Adrenal gland (tissue), 19 donors: ENCODE measurements at places on chromosomes 7 and 10.

- no peak for DNase-seq
Measured at GRCh38 chr7:25885057-25885576, 266.9 kb upstream of the NFE2L3 start.

- no peak for DNase-seq
Measured at GRCh38 chr10:114543456-114543855, 114.6 kb downstream of the ABLIM1 start.

- DNase-seq: peak; percentile 75
Measured at GRCh38 chr10:101050208-101051069, 11.3 kb upstream of the KAZALD1 start.

GRCh38 chr10:133141144-133141957, 18.7 kb upstream of the KNDC1 start:
- no peak for DNase-seq

DNA sequence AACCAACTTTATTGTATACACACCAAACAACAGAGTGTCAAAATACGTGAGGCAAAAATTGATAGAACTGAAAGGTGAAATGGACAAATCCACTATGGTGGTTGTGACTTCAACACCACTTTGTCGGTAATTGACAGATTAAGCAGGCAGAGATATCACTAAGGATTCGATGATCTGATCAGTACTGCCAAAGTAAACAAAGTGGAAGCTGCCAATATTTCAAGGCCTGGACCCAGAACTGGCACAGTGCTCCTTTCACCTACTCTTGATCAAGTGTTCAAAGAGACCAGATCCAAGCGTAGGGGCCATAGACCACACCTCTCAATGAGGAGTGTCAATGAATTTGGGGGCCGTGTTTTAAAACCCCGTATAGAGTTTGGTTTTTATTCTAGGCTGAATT, 167.0 kb downstream of the CDK14 start:
- no peak for DNase-seq

DNA sequence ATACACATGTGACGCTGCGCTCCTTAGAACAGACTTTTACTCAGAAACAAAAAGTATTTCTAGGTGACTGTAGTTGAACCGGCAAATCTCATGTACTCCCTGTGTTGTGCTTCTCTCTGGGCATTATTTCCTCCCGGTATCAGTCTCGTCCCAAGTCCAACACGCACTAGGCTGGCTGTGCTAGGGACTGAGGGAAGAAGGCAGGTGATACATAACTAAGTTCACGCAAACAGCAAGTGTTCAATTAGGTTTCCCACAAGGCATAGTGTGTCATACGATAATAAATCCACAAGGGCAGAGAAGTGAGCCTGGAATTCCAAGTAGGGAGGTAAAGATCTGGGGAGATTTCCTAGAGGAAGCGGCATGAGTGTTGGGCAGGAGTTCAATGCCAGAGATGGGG, 20.4 kb downstream of the FAM53B start:
- no peak for DNase-seq

DNA sequence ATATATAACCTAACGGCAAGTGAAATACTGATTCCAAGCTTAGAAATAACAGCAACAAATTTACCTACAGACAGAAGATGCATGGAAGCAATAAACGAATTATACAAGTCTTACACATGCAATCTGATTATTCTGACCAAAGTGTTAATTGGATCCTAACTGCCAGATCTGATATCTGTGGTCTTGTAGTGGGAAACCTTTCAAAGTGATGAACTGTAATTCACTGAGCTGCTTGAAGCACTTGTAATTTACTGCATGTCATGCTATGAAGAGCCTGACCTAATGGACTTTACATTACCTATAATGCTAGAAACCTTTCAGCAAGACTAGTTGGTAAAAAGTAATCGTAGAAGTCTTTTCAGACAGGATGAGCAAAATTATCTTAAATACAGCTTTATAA, 205.6 kb downstream of the FOXP2 start:
- DNase-seq: no peak

GRCh38 chr7:94559972-94560371, 50.4 kb downstream of the CASD1 start:
- DNase-seq: no peak

GRCh38 chr10:1502451-1502850, 234.9 kb downstream of the ADARB2 start:
- no peak for DNase-seq

DNA sequence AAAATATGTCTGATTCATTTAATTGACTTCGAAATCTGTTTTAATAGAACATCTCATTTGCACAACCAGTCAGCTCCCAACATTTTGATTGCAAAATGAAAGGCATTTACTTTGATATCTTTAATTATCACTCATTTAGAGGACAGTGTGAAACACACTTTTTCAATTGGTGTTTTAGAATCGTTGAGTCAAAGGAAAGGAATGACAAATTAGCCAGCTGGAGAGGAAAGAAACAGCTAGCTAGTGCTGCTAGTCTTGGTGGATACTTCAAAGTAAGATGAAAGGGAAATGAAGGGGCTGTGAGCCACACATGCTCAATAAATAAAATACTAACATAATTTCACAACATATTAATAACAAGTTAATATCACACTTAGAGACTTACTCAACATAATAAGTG, 570.2 kb downstream of the PHTF2 start:
- no peak for DNase-seq

DNA sequence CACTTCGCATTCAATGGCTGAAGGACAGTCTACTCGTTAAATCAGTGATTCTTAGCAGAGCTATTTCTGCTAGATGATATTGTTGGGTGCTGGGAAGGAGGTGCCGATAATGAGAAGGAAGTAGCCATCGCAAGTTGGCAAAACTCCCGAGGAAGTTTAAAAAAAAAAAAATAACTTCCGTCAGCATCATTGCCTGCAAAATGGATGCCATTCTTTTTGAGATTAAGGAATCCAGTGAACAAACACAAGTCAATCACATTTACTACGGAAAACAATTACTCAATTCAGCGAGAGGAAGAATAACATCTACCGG, 74.4 kb upstream of the SFMBT2 start:
- no peak for DNase-seq

- no peak for DNase-seq
Measured at GRCh38 chr7:25486656-25487055, 258.4 kb upstream of the NPVF start.

GRCh38 chr10:63375859-63376258, 89.9 kb downstream of the JMJD1C start:
- no peak for DNase-seq

GRCh38 chr7:48643431-48644013, 280.8 kb upstream of the CDC14C start:
- DNase-seq: no peak

- no peak for DNase-seq
Measured at GRCh38 chr10:71473671-71474599, 77.2 kb downstream of the CDH23 start.

- no peak for DNase-seq
Measured at GRCh38 chr10:31299119-31299518, 19.9 kb upstream of the ZEB1 start.

DNA sequence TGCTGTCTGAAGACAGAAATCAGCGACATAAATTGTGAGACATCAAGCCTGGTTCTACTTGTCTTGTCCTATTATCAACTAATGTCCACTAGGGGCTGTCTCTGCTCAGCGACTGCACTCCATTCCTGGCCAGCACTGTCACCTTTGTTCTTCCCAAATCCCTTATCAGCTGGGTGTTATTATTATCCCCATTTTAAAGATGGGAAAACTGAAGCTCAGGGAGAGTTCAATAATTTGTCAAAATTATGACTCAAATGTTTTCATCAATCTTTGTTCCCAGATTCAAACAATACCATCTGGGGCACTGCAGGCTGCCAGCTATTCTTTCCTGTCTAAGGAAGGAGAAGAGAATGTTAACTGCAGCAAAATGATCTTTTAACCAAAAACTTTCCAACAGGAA, 431.6 kb upstream of the NFE2L3 start:
- no peak for DNase-seq

DNA sequence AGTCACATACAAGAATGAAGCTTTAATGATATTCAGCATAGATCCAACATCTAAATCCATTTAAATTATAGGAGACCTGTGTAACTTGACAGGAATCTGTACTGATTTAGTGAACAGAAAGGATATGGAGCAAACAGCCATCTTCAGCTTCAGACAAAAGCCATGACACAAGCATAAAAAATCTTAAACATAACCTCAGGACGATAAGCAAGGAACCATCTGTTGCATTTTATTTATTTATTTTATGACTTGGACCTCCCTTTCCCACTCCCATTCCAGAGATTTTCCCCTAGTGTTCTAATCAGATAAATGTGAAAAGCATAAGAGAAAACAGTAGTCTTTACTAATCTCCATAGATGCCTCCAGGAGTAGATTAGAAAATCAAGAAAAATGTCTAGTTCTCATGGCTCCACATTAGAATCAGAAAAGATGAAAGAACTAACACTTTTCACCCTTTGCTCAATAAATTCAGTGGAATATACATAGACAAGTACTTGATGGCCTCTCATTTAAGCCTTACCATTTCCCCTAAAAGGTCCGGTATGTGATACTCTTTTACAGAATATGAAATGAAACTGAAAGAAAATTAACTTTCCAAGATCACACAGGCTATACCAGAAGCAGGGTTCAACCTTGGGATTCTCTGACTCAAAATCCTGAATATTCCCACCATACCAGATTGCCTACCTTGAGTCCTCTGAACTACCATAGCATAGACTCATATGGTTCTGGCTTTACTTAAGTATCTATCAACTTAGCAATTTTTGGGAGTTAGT, 15.2 kb downstream of the CACNA2D1 start:
- no peak for DNase-seq

- DNase-seq: peak; percentile 79
Measured at GRCh38 chr7:113100121-113100603, 13.5 kb upstream of the GPR85 start.

DNA sequence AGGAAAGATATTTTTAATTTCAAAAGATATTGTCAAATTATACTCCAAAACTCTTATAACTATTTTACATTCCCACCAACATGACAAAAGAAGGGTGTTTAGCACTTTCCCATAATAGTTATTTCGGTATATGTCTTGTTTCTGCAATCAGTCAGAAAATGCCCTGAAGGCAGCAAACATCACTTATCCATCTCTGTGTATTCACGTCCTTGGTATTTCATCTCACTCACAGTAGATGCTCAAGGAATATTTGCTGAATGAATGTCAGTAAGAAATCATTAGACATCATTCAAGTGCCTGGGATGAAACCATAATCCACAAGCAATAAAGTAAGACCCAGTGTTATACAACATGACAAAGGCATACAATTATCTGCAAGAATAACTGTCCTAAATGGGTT, 112.7 kb downstream of the GFRA1 start:
- no peak for DNase-seq

- no peak for DNase-seq
Measured at GRCh38 chr7:53811555-53812079, 730.6 kb upstream of the VSTM2A start.

GRCh38 chr10:78838141-78838657, 230.6 kb upstream of the ZMIZ1 start:
- DNase-seq: no peak

DNA sequence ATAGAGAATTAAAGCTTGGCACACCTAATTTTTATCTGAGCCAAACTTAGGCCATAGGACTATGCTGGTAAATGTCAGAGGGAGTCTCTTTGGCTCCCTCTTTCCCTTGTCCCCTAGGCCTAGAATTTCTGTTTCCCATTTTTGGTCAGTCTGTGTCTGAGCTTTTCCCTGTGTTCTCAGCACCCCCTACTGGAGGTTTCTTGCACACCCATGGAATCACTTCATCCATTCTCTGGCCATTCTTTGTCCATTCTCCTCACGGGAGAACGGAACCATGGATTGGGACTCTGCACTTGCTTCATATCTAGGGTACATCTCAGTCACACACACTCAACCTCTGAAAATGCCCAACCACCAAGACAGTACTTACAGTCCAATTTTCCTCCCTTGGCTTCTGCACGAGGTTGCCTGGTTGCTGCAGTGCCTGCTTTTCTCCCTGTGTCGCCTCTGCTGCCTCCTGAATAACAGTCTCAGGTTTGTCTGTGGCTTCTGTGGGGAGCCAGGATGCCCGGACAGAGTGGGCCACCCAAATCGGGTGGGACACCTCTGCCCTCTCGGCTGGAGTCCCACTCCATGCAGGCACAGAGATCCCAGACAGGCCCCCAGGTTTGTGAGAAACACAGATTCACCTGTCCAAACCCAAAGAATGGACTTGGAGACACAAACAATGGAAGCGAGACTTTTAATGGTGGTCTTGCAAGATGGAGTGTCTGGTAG, 35.1 kb upstream of the DNAH11 start:
- peak; percentile 55 for DNase-seq

DNA sequence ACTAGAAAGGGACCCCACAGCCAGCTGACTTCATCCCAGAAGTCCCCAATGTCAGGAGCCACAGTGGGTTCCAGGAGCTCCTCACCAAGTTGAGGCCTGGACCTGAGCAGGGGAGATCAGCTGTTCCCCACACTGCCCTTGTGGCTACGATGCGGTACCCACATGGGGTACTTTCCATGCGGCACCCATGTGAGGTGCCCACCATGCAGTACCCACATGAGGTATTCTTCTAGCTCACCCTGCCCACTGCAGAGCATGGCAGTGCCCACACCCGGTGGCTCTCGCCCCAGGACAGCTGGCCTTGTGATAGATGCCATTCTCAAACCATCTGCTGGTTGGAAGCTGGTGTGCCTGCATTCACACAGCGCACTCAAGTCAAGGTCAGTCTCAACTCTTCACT, 136.3 kb upstream of the PDE1C start:
- no peak for DNase-seq

DNA sequence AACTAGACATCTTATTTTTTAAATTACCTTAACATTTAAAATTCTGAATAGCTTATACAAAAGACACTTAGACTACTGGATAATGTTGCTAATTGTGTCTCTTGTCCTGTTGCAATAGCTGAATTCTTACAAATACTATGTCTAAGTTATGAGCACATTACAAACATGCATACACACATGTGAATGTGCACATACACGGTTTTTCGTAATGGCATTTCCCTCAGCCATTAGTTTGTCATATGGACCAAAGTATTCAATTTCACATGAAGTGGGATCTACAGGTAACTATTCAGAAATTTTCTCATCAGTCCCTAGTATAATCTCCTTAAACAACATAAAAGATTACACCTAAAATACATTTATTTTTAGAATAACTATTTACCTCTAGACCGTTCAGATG, 178.6 kb upstream of the BET1 start:
- DNase-seq: no peak

DNA sequence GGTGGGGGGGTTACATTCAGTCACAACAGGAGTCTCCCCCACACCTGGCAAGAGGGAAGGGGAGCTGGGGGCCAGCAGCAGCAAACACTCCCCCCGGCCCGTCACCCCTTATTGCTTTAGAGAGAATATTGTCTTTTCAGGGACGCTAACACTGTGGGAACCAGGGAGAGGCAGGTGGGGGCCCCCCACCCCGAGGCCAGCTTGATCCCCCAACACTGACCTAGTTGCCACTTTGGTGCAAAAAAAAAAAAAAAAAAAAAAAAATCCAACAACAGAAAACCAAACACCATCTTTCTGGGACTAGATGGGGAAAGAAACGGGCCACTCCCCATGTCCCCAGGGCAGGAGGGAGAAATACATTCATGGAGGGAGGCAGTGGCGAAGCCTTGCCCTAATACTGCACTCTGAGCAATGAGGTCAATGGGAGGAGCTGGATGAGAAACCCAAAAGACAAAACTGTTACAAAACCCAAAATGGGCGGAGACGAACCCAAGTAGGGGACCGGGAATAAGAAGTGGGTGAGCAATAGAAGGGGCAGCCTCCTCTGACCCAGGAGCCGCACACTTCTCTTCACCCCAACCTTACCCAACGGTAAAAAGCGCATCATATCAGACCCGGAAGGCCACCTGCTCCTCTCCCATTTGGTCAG, 6.5 kb downstream of the GNB2 start:
- peak; percentile 83 for DNase-seq
